ENCODE measurements at places on chromosomes 11 and 22. TPM values are rescaled to one million over a fixed set of nuclear protein-coding genes. Genes with fewer than 3 reads are reported as not detected.

Gene GPR83
- polyA plus RNA-seq, result 0.23 TPM

DNA sequence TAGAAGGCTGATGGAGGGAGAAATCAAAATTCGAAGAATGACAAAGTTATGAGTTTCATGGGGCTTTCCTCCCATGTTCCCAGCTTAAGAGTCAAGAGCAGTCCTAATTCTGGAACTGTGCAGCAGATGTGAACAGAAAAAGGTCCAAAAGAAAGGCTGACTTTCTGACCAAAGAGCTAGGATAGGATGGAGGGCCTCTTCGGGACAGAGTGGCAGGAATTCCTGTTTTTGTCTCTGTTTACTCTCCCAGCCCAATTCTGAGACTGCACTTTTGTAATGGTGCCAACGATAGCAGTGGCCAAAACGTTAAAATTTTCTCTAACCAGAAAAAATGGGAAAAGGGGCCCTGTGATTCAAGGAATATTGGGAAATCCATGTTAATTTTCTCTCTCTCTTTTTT is 193.6 kb downstream of the EFCAB6 start:
- no peak for DNase-seq

DNA sequence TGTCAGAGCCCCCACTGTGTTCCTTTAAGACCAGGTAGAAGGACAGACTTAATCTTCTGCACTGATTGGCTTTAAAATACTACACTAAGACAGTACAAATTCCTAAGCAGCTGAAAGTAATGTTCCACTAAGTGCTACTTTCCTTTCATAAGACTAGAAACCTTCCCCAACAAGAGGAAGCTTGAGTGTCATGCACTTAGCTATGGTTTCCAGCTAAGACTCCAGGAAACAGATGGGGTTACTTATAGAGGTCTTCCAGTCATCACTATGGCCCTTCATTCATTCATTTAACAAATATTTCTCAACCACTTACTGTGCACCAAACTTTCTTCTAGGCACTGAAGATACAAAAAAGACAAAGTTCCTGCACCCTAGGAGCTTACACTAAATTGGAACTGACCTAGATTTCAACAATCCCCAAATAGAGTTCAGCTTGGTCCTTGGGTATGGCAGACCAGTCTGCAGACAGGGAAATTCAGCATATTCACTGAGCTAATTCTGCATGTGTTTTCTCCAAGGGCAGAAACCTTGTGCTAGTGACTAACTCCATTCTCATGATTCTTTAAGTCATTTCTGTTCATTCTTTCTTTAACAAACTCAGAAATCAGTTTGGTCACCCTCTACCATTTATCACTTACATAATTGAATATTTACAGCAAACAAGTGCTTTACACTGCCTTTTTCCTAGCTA is 178.4 kb upstream of the MTNR1B start:
- DNase-seq, result no peak

GRCh38 chr22:21028277-21029251 is 3.8 kb downstream of the SLC7A4 start:
- no peak for DNase-seq

GRCh38 chr11:64882243-64882642 is 3.8 kb upstream of the EHD1 start:
- DNase-seq, result no peak

DNA sequence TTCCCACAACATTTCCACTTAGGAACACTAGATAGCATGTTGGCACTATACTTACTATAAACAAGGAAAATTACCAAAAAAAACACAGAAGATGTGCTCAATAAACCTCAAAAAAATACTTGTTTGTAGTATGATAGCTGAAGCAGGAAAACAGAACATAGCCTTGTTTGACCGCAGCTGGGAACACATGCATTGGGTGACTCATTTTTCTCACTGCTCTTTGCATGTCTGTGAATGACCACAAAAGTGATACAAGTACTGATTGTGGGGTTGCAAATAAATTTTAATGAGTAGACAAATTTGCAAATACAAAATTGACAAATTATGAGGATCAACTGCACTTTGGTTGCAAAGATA is 22.8 kb upstream of the GUCY1A2 start:
- no peak for DNase-seq

- no peak for DNase-seq
Observed at GRCh38 chr22:19874307-19875060, 19.8 kb upstream of the GNB1L start.

GRCh38 chr11:69501891-69502860 is 20.7 kb downstream of the LINC01488 start:
- DNase-seq, result no peak
